ENCODE measurements at places on chromosomes 2 and 18.

- DNase-seq, result no peak
These were observed 465.1 kb upstream of the MYT1L start for GRCh38 chr2:2796207-2796606.

DNA sequence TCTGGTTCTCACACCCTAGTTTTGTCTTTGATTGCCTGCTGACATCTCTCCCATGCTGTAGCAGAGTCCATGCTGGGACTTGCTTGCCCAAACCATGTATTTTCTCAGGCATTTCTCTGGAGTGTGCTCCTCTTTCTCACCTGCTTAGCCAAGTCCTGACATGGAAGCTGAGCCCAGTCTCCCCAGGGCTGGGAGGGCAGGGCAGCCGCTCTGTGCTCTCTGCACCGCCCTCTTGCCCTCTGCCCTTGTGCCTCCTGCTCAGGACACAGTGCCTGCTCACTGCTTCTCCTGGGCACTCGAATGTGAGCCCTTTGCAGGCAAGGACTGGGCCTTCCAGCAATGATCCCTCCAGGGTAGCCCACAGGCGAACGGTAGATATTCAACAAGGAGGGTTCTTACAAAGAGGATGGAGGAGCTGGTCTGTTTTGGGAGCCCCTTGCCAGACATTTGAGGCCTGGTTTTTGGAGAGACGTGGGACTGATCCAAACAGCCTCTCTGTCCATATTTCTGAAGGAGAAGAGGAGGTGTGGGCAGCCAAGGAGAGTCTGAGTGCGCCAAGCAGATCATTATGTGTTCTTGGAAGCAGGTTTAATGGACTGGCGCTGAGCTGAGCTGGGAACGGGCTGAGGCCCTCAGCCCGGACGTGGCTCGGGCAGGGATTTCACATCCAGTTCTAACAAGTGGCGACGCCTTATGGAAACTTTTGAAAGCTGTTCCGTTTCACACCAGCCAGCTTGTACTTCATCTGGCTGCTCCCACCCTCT lies 4.0 kb downstream of the SLC14A2 start:
- peak; percentile 89 for DNase-seq

DNA sequence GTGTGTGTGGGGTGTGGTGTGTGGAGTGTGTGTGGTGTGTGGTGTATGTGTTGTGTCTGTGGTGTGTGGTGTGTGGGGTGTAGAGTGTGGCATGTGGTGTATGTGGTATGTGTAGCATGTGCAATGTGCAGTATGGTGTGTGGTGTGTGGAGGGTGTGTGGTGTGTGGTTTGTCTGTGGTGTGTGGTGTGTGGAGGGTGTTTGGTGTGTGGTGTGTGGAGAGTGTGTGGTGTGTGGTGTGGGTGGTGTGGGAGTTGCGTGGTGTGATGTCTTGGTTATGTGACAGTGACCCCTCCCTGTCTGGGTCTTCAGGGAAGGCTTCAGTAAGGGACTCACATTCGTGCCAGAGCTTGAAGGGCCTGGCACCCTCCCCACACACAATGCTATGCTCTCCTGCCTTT lies 718.2 kb upstream of the SOX11 start:
- DNase-seq, result no peak

- peak; percentile 68 for DNase-seq
These were observed 31.3 kb upstream of the SSB start for GRCh38 chr2:169767243-169767888.

DNA sequence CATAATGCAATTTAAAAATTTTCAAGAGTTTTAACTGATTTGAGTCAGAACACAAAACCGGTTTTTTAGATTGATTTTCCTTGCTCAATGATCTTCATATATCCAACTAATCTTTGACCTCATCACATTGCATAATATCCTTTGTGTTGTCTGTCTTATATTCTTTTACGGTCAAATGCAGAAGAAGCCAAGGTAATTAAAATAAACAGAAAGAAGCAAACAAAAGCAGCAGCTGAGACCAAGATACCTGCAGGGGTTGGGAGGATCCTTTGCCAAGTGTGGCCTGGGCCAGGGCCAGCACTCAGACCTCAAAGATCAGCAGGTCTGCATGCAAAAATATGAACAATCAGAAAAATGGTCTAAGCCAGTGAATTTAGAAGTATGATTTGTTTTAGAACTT lies 428.9 kb upstream of the NETO1 start:
- no peak for DNase-seq

- DNase-seq, result no peak
These were observed 184.7 kb downstream of the SMAD7 start for GRCh38 chr18:48766026-48766425.

GRCh38 chr18:3836483-3837335 lies 386.7 kb downstream of the TGIF1 start:
- DNase-seq, result no peak

DNA sequence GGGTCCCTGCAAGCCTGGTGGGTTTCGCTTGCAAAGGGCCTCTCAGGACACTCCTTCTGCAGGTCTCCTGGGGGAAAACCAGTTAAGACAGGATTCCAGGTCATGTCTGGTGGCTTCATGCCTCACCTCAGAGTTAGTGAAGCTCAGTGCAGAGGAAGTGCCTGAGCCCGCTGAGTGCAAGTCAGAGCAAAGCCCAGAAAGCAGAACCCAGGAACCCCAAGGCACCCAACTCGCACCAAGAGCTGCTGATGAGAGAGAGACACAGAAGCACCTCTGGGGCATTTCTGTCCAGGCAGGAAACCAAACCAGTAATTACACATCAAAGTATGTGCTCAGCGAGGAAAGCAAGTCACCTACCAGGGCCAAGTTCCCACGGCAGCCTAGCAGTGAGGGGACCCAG lies 78.4 kb downstream of the ARHGEF4 start:
- no peak for DNase-seq

GRCh38 chr2:84741182-84741822 lies 139.6 kb downstream of the TRABD2A start:
- DNase-seq, result no peak

GRCh38 chr2:17818235-17818815 lies 2.1 kb downstream of the MSGN1 start:
- DNase-seq, result no peak

GRCh38 chr2:182667315-182667695 lies 48.8 kb upstream of the DNAJC10 start:
- no peak for DNase-seq

- no peak for DNase-seq
These were observed 225.3 kb downstream of the CNTNAP5 start for GRCh38 chr2:124250433-124250832.

- no peak for DNase-seq
These were observed 8.6 kb upstream of the IL36A start for GRCh38 chr2:112996635-112997034.

DNA sequence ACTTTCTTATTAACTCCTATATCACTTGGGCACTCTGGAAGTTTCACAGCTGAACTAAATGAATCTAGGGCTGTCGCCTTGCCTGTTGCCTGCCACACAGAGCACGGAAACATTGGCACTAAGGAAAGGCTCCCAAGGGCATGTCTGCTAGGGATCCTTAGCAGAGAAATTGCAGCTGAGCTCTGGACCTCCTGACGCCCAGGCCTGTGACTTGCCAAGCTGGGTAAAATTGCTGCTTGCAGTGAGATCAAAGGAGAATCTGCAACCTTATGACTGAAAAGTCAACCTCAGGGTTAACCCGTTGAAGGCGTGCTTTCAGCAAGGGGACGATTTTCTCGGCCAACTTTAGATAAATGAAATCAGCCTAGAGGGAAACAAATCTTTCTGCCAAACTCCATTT lies 189.8 kb downstream of the NCK2 start:
- no peak for DNase-seq

DNA sequence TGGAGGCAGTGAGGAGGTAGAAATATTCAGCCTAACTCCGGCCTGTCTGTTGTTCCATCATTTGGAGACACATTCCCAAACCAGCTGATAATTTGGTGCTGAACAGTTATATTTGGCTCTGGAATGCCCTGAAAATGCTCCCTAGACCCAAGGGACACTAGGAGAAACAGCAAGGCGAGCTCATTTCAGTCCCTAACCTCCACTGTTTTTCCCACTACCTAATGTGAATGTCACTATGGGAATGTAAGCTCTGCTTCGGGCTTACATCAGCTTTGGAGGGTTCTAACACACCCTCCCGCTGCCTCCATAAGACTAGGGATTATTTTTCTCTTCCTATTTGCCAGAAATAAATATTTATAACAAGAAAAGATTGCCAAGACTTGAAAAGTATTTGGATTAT lies 103.5 kb downstream of the ANTXR1 start:
- no peak for DNase-seq

GRCh38 chr2:45818591-45818990 lies 167.1 kb downstream of the PRKCE start:
- DNase-seq, result no peak

GRCh38 chr2:136284226-136285119 lies 166.5 kb upstream of the CXCR4 start:
- no peak for DNase-seq

- no peak for DNase-seq
These were observed 60.8 kb downstream of the CENPO start for GRCh38 chr2:24853996-24854395.

GRCh38 chr2:37191253-37191652 lies 2.8 kb upstream of the SULT6B1 start:
- DNase-seq, result no peak

DNA sequence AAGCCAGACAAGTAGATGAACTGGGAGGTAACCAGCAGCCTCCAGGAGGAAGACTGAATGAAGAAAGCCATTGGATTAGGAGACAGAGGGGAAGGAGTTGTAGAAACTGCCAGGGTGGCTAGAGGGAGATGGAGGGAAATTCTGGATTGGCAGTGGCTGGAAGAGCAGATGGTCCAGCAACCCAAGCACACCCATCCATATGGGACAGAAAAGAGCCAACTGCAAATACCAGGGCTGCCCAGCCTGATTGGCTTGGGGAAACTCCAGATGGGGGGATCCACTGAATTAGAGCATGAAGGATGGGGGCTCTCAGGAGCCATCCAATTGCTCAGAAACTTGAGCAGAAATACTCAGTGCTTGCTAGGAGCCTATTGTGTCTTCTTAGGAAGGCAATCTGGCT lies 173.5 kb upstream of the EPB41L3 start:
- no peak for DNase-seq

- no peak for DNase-seq
These were observed 202.3 kb downstream of the MYCN start for GRCh38 chr2:16142383-16143361.

DNA sequence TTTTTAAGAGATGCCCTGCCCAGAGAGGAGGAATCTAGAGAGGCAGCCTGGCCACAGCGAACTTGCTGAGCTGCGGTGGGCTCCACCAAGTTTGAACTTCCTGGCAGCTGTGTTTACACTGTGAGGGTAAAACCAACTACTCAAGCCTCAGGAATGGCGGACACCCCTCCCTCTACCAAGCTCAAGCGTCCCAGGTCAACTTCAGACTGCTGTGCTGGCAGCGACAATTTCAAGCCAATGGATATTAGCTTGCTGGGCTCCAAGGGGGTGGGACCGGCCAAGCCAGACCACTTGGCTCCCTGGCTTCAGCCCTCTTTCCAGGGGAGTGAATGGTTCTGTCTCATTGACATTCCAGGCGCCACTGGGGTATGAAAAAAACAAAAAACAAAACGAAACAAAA lies 289.4 kb downstream of the KCNS3 start:
- no peak for DNase-seq

GRCh38 chr2:101474731-101475384 lies at the start of gene RFX8:
TSS of gene RFX8 (minus strand) at chr2:101475112. CDS start at chr2:101466848, 8,264 bp downstream.
- DNase-seq, result no peak

- no peak for DNase-seq
These were observed 108.3 kb downstream of the MTCL1 start for GRCh38 chr18:8813611-8814010.

DNA sequence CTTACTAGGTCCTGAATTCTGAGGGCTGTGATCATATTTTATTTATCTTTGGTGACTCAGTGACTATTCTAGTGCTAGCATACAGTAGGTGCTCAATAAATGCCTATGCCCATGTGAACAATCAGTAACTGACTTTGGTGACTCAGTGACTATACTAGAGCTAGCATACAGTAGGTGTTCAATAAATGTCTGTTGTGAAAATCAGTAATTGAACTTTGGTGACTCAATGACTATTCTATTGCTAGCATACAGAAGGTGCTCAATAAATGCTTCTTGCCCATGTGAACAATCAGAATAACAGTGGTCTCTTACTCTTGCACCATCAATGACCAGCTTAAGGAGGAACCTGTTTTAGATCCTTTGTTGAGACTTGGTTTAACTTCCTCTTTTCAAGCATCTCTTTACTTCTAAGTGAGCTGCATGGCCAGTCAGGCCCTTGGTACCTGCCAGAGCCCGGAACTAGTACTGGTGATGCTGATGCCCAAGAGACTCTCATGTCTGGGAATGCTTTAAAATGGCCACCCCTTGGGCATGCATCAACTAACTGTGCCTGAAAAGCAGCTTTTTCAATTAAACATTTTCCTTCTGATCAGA lies 214.9 kb upstream of the SPRED2 start:
- no peak for DNase-seq

Measured in right hindlimb (tissue), 1 donor.